Inflammatory macrophage treated with lipopolysaccharide for 1 hour (primary cell): ENCODE measurements at places on chromosomes 2 and 18.

- no peak for DNase-seq
Measured at GRCh38 chr2:71615767-71616730, 162.7 kb downstream of the DYSF start.

DNA sequence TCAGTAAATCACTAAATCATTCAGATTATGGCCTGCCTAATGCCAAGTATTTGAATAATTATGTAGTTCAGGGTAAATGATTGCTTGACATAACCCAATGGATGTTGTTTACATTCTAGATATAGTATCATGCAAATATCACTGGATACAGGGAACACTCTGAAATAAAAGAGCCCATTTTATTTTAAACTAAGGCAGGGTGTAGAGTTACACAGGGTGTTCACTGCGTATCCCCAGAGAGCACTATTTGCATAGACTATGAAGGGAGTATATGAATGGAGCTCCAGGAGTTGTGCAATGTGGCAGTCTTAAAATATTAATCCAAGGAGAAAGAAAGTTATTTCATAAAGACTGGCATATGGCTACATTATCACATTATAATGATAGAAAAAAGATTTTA lies 701.1 kb upstream of the KLHL29 start:
- no peak for DNase-seq

DNA sequence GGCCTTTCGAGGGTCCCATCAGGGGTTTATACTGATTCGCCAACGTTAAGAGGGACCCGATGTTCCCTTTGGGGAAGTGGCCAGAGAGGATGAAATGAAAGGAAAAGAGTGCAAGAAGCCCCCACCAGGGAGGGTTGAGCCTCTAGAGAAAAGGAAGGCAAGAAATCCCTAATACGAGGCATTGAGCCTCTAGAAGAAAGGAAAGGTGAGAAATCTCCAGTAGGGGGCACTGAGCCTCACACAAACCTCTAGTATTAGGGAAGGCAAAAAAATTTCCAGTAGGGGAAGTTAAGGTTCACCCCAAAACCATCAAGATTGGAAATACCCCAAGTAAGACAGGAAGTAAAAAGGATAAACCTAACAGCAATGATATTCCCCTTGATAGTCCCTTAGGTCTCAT lies 9.8 kb upstream of the SAP130 start:
- peak; percentile 51 for DNase-seq

GRCh38 chr2:2050446-2050845 lies 280.6 kb downstream of the MYT1L start:
- no peak for DNase-seq
